Ovary (tissue), 10 donors: ENCODE measurements at places on chromosomes 7 and 10.
A peak's percentile ranks its signal among the peaks of the same experiment; 100 is the strongest.

GRCh38 chr10:24873281-24873683 lies 79.1 kb downstream of the PRTFDC1 start:
- DNase-seq, result no peak

- no peak for DNase-seq
Observed at GRCh38 chr10:114026189-114027040, 17.3 kb upstream of the ADRB1 start.

GRCh38 chr7:131931370-131931769 lies 374.9 kb upstream of the PODXL start:
- no peak for DNase-seq

GRCh38 chr10:116766837-116767634 lies 24.7 kb upstream of the HSPA12A start:
- DNase-seq, result peak; percentile 58

- DNase-seq, result no peak
Observed at GRCh38 chr7:28858206-28858605, 99.9 kb downstream of the TRIL start.

DNA sequence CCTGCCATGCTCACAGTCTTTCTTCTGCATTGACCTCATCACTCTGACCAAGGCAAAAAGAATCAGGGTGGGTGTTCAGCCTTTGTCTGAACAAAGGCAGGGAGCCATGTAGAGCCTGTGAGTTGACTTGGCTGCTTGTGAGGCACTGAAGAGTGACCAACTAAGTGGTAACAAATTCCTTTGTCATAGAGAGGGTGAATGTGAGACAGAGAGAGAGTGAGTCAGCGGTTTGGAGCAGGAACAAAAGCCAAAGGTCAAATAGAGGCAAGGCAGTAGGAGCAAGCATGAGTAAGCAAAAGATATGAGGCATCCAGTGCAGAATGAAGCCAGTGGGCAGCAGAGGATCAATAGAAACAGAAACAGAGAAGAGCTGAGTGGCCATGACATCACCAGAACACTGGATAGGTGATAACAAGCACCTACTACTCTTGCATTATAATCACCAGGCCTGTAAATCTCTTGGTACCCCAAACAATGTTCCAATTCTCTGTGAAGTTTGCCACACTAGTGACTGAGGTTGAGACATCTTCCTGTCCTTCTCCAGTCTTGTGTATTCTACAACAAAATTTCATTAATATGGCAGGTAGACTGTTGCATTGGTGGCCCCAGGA lies 116.2 kb upstream of the LAMB4 start:
- no peak for DNase-seq

- DNase-seq, result no peak
Observed at GRCh38 chr7:82665966-82666507, 222.5 kb upstream of the CACNA2D1 start.

DNA sequence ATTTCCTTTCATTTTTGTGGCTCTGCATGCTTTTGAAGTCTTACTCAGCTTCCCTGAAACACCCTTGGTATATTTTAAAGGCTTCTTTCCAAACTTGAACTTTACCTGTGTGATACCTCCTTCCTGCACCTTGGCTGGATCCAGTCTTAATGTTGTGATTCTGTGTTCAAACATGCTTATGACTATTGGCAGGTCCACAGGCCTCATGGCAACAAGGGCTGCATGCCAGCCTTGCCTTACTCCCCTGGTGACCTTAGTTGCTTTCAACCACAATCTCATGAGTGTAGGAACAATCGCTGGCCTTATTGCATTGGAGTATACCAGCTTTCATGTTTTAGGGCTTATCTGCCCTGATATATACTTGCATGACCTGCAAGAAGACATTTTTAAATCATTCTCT lies 238.7 kb downstream of the KIF20B start:
- DNase-seq, result no peak

GRCh38 chr10:68315582-68315981 lies 16.3 kb upstream of the HNRNPH3 start:
- DNase-seq, result no peak

GRCh38 chr10:98085238-98085637 lies 49.2 kb upstream of the R3HCC1L start:
- DNase-seq, result no peak

- no peak for DNase-seq
Observed at GRCh38 chr7:2860627-2861133, 16.6 kb upstream of the GNA12 start.

DNA sequence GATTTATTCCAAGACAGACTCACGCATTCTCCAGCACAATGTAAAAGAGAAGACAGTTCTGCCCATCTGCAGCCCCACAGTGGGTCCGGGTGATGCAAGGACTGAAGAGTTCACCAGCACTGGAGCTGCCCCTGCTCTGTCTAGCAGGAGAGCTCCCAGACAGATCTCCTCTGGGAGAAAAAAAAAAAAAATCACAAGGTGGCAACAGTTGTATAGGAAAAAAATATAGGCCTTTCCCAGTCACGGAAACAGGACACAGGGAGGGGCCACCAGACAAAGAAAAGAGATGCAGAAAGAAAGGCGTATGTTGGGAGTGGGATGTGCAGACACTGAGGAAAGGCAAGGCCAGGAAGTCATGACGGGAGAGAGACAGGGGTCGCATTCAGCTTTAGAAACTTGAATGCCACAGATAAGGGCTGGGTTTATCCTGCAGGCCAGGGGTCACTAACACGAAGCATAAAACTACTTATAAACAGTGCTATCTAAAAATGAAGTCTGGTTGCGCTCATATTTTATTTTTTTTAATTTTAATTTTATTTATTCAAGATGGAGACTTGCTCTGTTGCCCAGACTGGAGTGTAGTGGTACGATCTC lies 54.1 kb downstream of the FAM171A1 start:
- no peak for DNase-seq

DNA sequence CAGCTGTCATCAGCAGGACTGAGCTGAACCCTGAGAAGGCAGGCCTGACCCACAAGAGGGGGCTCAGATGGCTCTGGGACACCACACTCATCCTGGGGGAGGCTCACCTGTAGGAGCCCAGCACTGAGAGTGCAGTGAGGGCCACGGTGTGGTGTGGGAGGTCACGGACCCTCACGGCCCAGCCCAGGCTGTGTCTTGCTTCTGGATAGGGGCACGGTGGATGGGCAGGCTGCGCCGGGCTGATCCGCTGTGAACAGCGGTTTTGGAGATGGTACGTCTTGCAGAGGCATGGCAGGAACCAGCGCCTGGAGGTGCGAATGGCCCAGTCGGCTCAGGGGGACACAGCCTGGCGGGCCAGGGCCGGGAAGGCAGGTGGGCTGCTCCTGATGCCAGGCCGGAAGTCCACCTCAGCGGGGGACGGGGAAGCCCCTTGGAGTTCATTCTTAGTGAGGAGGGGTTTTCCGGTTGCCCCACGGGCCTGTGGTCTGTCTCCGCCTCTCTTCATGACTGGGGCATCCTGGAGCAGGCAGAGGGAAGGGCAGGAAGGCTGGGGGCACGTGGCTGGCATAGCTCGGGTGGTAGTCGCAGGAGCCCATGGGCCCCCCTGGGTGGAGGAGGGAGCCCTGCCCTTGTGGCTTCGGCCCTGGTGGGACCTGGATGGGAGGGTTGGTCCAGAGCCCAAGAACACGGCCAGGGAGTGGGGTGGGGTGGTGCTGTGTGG lies 112.5 kb downstream of the UNCX start:
- DNase-seq, result no peak

DNA sequence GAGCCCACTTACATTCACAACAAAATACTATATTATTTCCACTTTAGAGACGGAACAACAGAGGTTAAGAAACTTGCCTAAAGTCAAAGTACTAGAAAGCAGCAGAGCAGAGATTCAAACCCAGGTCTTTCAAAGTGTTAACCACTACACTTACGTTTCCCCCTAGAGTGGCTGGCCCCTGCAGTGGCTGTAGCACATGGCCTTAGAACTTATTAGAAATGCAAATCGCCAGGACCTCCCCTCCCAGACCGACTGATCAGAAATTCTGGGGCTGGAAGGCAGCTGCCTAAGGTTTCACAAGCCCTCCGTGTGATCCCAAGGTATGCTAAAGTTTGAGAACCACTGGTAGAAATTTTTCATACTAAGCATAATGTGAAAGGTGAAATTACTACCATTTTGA lies 8.1 kb downstream of the MPP7 start:
- DNase-seq, result no peak

DNA sequence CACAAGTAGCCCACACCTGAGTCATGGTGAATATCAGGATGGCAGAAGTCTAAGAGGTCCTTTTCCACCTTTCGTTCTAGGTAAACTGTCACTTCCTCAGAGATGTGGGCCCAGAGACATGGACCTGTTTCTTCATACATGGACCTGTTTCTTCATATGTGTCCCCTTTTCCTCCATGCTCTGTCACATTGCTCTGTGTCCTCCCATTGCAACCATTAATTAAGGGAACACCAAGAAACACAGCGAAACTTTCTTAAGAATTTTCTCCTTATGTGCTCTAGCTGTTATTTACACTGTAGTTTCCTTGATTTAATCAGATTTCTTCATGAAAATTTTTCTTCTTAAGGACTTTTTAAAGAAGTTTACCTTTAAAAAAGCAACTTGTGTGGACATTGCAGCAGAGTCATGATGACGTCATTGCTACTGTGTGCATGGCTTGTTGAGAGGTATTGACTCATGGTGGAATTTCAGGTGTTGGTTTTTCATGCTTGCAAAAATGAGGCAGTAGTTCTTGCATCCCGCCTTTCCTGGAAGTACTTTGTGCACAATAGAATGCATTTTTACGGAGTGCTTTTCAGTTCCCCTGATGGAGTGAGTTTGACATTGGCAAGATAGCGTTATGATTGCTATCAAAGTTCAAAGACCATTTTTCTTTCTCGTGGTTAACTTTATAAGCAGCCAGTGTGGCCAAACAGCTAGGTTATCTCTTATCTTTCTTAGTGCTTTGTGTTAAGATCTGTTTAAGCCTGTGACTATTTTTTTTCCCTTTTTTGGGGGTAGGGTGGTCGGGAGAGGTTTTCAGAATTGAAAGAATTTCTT lies 37.7 kb downstream of the CFAP58 start:
- no peak for DNase-seq

GRCh38 chr10:26448706-26449435 lies 10.7 kb downstream of the APBB1IP start:
- no peak for DNase-seq

DNA sequence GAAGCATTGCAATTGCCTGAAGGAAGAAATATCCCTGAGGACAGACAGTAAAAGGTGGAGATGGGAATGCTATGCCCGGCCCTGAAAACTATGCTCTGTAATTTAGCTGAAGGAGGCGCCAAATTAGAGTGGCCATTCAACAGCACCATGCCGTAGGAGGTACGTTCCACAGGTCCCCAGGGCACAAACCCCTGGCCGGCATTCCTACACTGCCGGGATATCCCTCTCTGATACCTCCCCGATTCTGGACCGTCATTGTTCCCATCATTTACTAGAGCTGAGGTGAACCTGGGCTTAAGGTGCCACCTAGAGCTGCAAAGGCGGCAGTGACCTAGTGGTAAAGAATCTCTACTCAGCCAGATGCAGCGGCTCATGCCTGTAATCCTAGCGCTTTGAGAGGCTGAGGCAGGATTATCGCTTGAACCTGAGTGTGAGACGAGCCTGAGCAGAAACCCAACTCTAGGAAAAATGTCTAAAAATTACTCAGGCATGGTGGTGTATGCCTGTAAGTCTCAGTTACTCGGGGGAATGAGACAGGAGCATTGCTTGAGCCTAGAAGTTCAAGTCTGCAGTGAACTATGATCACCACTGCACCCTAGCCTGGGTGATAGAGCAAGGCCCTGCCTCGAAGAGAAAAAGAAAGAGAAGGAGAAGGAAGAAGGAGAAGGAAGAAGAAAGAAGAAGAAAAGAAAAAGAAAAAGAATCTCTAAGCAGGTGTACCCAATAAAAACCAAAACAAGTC lies 53.0 kb upstream of the TNKS2 start:
- no peak for DNase-seq

GRCh38 chr7:68823996-68824780 lies 774.1 kb upstream of the AUTS2 start:
- DNase-seq, result no peak

DNA sequence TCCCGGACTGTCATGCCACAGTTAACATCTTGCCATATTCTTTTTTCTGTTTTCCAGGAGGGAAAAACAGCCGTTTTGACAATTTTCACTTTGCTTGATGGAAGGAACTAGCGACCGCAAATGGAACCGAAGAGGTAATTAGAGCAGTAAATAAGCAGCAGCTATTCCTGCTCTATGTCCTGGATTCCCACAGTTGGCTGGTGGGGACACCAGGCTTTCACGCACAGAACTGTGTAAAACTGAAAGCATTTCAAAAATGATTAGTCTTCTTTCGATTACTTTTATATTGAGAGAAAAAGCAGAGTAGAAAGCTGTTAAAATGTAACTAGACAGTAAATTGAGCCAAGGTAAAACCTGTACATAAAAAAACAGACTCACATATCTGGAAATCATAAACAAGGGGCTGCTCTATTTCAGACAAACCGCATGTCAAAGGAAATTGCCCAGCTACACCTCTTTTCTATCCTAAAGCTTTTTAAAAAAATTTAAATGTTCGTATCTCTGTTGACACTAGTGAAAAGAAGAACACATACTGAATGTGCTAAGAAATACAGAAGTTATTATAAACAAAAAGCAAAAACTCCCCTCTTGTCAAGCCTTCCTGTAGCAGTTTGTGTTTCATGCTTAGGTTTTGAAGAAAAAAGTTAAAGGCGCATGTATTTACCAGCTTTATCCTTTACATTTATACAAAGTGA lies 93.4 kb downstream of the RNF216 start:
- no peak for DNase-seq

DNA sequence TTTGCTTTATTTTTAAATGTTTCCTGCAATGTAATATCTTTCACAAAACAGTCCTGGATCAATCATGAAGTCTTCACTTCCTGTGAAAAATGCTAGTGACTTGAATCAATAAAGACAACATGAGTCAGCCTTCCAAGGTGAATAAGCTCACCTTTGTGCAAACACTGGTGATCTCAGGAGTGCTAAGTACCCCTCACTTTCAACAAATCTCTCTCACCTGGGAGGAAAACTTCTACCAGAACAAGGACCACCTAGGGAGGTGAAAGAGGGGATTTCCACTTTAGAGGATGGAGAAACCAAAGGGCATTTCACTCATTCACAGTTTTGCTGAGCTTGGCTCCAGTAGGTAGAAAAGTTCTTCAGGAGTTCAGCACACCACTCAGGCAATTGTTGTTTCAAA lies 64.8 kb downstream of the CALD1 start:
- DNase-seq, result no peak

DNA sequence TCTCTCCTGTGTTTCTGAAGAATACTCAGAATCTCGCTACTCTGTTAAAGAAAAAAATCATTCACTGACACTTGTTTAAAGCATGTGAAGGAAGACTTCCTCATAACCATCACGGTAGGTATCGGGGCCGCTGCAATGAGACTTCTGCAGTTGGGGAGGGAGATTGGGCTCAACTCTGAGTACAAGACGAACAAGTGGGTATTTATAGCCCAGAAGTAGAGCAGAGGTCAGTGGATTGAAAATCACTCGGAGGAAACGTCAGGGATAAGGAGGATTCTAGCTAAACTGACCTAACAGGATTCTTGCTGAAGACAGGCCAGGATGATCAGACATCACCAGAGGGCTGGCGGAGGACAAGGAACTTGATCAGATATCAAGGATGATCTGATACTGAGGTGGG lies 33.3 kb downstream of the ITPRIP start:
- no peak for DNase-seq
